ENCODE measurements at places on chromosomes 16 and 17. TPM values are rescaled to one million over a fixed set of nuclear protein-coding genes. Genes with fewer than 3 reads are reported as not detected.

Gene FNDC8
- total RNA-seq, result not detected

Gene TMEM220
- total RNA-seq, result 4.7 TPM

Gene TPPP3
- 26.2 TPM for total RNA-seq

Gene ANKFN1
- total RNA-seq, result 0.31 TPM

Gene SDR42E2
- not detected for total RNA-seq

Gene GH1
- total RNA-seq, result not detected

Gene SLFN14
- total RNA-seq, result not detected

Gene EMP2
- 121 TPM for total RNA-seq

Gene XAF1
- total RNA-seq, result 19.7 TPM

Gene SPATA22
- 0.41 TPM for total RNA-seq

Gene GPR179
- not detected for total RNA-seq

Gene KRT12
- total RNA-seq, result not detected

Gene AKAP10
- 8.2 TPM for total RNA-seq

Gene RNF157
- total RNA-seq, result 3.4 TPM

Gene NPIPA5
- total RNA-seq, result not detected

Gene MRTFB
- 22.4 TPM for total RNA-seq

Gene SDR42E1
- total RNA-seq, result 9.7 TPM

Gene ADAT1
- 35.2 TPM for total RNA-seq

Gene LRRC36
- not detected for total RNA-seq

Gene SPN
- total RNA-seq, result 4.2 TPM

Gene NLE1
- total RNA-seq, result 8.2 TPM

Gene KRTAP1-5
- total RNA-seq, result not detected

Gene ATPAF2
- total RNA-seq, result 18.9 TPM

Gene TNFRSF12A
- 46.0 TPM for total RNA-seq

Gene FBXO39
- total RNA-seq, result 2.9 TPM

Gene GGT6
- 46.0 TPM for total RNA-seq

Gene CBX8
- 2.7 TPM for total RNA-seq

Gene KRT33B
- total RNA-seq, result 0.32 TPM

Gene HOXB5
- total RNA-seq, result not detected

Gene SLC16A5
- 13.4 TPM for total RNA-seq

Gene TMEM238L
- 1.00 TPM for total RNA-seq

Gene MILR1
- total RNA-seq, result 8.1 TPM

Gene SCNN1B
- 86.8 TPM for total RNA-seq

Gene RRAD
- 68.7 TPM for total RNA-seq

Gene CCL5
- total RNA-seq, result 1.5 TPM

Gene MYH3
- total RNA-seq, result 1.6 TPM

Gene TBC1D3H
- not detected for total RNA-seq
